Activated gamma-delta T cell (primary cell): ENCODE measurements at places on chromosomes 2 and 18.

- no peak for DNase-seq
These were observed 26.0 kb upstream of the NOTO start for GRCh38 chr2:73176205-73176880.

GRCh38 chr2:128469203-128469602 lies 150.5 kb upstream of the HS6ST1 start:
- no peak for DNase-seq

- DNase-seq, result no peak
These were observed 15.9 kb downstream of the ZNF638 start for GRCh38 chr2:71347517-71347916.

DNA sequence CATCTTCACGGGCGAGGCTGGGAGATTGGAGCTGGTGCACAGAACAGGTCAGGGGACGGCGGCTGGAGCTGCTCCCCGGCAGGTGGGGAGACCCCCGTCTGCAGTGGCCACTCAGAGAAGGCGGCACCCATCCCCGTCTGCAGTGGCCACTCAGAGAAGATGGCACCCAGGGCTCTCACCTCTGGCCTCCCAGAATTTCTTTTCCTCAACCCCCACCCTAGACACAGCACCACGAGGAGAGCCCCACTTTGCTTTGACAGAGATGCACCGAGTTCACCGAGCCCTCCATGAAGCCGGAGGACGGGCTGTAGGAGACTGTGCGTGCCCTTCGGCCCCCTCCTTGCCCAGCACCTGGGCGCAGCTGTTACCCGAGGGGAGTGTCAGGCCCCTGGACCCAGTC lies 201.6 kb upstream of the SALL3 start:
- no peak for DNase-seq

DNA sequence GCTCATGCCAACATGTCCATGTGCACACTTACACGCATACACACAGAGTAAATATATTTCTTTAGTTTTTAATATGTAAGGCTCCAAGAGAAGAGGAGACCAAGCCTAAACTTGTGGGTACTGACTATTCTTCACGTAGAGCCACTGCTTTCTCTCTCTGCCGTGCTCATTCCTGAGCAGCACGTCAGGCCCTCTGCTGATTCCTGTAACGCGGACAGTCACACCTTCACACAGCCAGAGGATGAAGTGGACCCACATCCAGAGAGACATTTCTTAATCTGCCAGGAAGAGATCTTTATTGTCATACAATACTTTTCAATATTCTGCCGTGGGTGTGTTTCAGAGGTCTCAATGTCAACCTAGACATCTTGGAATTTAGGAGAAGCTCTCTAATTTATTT lies 560.7 kb downstream of the STK39 start:
- no peak for DNase-seq

- no peak for DNase-seq
These were observed 77.8 kb upstream of the TMEM87B start for GRCh38 chr2:111977240-111977639.

DNA sequence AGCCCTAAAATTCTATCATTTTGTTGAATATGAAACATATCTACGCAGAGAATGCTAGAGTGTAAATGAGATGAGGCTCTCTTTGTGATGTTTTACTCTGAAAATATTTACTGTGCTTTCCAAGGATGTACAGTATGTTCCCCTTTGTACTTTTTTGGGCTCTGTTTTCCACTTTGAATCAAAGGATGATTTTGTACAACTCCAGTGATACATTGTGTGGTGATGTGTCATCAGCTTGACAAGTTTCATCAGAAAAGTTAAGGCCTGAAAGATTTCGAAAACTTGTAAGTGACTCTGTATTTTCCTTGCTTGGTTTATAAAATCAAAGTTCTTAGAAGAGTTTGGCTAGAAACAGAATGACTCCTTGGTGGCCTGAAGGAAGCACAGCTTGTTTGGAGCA lies 206.3 kb downstream of the LTBP1 start:
- DNase-seq, result no peak

DNA sequence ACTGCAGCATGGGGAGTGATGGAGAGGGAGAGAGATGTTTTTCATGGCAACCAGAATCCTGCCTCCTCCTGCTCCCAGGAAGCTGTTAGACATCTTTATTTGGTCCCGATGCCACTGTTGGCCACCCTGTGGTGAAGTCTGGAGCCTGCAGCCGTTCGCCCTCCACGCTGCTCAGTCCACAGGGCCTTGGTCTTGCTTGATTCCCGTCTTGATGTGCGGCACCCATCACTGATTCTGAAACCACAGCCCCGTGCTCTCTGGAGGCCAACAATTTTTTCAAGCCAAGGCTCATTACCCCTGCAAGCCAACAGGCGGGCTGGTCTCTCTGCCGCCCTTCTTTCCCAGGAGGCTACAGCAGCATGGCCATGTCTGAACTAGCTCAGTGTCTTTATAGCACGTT lies 24.5 kb downstream of the SIGLEC15 start:
- no peak for DNase-seq

DNA sequence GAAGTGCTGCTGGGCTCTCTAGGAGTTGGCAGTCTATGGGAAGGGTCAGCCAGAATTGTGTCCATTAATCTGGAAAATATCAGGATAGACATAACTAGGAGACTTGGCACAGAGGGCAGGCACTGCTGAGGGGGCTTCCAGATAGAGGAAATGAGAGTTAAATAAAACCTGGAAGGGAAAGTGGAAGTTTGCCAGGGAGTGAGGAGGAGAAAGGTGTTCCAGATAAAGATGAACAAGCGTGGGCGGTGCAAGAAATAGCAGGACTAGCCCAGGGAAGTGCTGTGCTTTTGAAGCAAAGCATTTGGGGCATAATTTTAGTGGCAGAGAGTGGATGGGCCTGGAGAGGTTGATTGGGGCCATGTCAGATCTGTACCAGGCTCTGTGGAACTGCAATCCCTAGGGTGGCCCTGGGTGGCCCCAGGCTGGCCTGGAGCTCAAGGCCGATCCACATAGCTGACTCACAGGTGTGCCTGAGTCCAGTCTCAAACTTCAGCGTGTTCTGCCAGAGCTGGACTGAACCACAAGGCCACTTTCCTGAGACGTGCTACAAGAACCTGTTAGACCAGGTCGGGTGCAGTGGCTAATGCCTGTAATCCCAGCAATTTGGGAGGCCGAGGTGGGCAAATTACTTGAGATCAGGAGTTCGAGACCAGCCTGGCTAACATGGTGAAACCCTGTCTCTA lies 26.9 kb downstream of the GALM start:
- no peak for DNase-seq

GRCh38 chr2:41870265-41870585 lies 177.6 kb upstream of the PKDCC start:
- no peak for DNase-seq

DNA sequence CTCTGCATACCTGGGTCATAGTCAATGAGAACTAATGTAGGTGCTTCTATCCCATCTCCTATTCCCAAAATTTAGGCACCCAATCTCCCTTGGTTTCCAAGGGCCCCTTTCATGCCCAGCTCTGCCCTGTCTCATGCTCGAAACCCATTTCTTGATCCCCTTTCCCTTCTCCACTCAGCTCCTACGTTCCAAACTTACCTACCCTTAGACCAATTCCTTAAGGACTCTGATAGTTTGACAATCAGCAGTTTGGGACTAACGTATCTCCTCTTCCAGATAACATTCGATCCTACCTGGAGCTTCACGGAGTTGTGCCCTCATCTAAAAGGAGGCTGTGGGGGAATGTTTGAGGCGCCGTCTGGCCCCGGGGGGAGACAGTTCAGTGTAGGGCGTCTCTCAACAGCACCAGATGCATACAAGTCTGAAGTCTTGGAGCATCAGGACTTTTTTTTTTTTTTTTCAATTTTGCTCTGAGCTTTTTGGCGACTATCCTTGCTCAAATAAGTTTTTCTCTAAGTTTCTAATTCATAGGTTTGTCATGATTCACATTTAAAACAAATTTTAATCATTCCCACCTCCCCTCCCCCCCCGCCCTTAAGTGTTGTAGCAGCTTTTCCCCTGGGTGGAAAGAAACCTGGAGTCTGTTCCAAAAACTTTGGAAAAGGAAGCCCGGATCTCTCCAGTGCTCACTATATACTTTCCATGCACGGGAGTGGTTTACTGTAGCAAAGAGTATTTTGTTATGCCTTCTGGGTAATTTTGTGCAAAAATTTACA lies 141.2 kb upstream of the LGALSL start:
- no peak for DNase-seq

DNA sequence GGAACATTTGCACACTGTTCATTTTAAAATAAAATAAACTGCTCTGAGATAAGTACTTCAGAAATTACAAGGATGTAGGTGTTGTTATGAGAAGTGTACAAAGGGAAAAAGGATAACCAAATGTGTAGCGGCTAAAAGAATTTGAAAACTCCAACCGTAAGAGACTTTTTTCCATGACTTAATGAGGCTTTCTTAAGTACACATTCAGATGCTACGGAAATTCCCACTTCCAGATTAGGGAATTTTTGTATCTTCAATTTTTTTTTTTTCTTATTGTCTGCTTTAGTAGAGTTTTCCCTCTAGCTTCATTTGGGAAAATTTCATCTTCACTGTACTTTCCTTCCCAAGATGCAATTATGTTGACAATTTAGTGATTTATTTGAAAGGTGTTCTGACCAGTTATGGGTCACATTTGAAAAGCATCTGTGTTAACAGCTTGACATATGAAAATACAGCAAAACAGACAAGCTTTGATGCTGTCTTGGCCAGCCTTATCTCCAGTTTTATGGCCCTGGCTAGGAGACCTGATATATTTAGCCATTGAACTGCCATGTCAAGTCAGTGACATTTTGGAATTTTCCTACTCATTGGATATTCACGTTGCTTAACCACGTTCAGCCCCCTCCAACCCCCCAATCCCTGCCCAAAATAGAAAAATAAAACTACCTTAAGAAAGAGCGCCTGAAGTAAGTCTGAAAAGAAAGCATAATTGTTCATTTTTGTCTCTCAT lies 105.6 kb downstream of the FEZ2 start:
- no peak for DNase-seq

- DNase-seq, result no peak
These were observed 122.3 kb upstream of the DDX18 start for GRCh38 chr2:117692001-117692763.

DNA sequence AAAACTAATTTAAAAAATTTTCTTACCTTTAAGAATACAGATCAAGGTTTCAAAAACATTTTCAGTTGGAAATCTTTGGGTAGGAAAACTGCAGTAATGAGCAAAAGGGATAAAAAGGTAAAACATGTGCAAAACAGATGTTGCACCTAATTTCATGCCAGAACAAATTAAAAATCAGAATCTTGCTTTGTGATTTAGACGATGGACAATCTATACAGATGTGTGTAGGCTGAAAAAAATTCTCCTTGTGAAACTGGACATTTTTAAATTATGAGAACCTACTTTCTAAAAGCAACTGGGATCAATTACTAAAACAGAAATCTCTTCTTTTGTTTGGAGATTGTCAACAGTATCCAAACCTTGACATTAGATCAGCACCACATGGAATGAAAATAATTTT lies 183.2 kb upstream of the ITGA4 start:
- DNase-seq, result no peak

DNA sequence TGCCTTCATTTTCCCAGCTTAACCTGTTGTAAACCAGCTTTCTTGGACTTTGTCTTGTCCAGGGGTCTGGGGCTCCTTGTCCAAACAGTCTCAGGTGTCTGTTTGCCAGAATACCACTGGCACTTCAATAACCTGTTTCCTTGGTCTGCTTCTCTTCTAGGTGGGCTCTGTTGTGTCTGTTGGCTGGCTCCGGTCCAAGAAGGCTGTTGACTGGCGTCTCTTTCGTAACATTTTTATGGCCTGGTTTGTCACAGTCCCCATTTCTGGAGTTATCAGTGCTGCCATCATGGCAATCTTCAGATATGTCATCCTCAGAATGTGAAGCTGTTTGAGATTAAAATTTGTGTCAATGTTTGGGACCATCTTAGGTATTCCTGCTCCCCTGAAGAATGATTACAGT lies 17.0 kb downstream of the SLC20A1 start:
- no peak for DNase-seq

DNA sequence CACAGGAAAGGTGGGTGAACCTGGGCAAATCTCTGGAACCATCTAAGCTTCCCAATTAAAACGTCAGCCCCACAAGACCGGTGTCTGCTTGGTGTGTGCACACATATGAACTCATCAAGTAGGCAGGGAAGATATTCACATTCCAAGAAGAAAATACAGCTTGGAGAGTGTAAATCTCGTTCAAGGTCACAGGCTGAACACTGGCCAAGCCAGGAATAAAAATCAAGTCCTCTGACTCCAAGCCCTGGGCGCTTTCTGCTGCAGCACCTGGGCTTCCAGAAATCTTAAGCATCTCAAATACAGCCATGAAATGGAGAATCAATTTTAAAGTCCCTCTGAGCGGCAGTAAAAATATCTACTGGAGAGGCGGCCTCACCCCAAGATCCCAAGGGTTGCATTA lies 150.9 kb downstream of the TWIST2 start:
- DNase-seq, result no peak

- no peak for DNase-seq
These were observed 116.3 kb downstream of the ZNF532 start for GRCh38 chr18:58980991-58981390.

- DNase-seq, result no peak
These were observed 147.2 kb downstream of the SMAD7 start for GRCh38 chr18:48803518-48803917.

DNA sequence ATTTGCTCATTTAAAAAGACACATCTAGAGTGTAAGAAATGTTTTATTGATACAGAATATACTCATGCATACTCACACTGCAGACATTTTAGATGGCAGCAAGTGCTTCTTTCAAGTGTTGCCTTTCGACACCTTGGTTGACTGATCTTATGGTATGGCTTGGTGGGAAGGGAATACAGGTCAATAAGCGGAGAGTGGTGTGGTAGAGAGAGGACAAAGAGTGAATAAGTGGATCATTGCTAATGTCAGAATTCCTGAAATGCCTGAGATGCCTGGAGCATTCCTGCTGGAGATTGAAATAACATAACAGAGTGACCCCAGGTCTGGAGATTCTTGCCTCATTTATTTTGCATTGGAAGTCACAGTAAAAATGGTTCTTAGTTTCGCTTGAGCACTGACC lies 76.7 kb downstream of the RND3 start:
- DNase-seq, result no peak

GRCh38 chr18:48446582-48447225 lies 37.5 kb upstream of the ZBTB7C start:
- peak; percentile 8 for DNase-seq

DNA sequence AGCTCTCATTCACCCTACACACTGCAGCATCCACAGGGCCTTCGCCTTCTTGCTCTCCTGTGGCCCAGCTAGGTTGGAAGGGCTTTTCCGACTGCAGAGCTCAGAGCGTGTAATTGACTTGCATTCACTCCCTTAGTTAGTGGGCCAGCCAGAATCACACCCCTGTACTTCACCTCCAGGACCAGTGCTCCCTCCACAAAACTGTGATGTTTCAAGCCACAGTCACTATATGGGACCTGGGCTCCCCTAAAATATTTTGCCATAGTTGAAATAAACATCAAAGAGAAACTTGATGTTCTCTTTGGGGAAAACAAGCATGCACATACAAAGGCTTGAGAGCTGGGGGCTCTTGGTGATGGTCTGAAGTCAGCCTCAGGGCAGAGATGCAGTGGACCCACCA lies 69.7 kb upstream of the POU3F3 start:
- no peak for DNase-seq
